ENCODE measurements at places on chromosomes 13 and 19.

- DNase-seq = no peak
Observed at GRCh38 chr13:102648046-102648445, 46.8 kb downstream of the METTL21C start.

DNA sequence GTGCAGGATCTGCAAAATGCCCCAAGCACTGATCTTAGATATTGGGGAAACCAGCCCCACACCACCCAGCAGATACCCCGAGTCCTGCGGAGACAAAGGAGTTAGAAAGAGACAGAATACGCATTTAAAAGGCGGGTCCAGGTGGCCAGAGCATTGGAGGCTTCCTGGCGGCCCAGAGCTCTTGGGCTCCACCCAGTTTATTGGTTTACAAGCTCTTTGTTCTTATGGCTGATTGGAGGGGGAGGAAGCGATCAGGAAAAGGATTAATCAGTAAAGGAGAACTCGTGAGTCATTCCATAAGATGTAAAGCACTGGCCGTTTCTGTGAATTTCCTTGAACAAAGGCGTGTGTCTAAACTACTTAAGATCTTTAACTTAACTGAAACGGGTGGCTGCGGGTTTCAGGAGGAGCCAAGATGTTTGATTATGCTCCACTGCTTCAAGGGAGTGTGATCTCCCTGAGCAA is 926 bp downstream of the ZNF587 start:
- DNase-seq = no peak

GRCh38 chr19:32971012-32971595 is 654 bp downstream of the CEP89 start:
- DNase-seq = no peak

- no peak for DNase-seq
Observed at GRCh38 chr13:97026531-97027161, 32.4 kb upstream of the OXGR1 start.

- peak; percentile 36 for DNase-seq
Observed at GRCh38 chr19:35045667-35046300, 4.3 kb downstream of the HPN start.

GRCh38 chr13:113437408-113438010 is 15.8 kb downstream of the ADPRHL1 start:
- no peak for DNase-seq

DNA sequence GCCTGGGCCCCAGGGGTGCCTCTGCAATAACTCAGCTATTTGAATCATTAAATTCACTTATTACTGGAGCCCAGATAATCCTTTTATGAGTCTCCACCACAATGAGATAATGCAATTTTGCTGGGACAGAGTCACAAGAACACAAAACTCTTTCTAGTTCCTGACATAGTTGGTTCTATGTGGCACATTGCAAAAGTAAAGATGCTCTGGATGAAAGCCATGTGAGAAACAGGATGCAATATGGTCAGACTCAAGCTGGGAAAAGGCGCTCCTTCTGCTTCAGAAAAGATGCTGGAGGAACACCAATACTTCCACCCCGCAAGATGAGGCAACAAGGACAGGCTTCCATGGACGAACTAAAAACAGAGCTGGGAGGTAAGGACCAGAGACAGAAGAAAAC is 5.7 kb downstream of the ANKRD27 start:
- no peak for DNase-seq

DNA sequence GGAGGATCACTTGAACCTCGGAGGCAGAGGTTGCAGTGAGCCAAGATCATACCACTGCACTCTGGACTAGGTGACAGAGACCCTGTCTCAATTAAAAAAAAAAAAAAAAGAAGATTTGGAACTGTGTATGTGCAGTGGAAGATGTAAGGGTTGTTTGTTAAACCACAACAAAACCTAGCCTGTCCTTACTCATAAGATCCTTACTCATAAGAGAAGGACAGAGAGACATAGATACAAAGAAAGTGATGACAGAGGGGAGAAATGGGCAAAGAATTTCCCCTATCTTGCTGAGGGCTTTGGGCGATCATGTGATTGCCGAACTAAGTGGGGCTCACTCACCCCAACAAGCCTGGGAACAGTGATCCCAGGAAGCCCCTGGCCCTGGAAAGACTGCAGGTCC is 7.9 kb downstream of the ITPKC start:
- DNase-seq = no peak

DNA sequence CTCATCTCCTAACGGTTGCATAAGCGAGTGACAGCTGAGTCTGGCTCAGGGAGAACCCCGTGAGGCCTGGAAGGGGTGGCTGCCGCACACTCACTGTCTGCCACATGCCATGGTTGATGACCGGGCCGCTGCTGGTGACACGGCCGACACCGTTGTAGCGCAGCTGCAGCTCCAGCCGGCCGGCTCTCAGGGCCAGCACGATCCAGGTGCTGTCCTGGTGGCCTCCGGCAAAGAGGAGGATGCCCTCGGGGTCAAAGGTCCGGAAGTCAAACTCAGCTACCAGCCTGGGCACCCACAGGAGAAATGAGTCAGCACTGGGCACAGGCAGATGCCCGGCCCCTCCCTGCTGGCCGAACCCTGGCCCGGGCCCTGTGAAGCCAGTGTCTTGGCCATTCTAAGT is 31.7 kb downstream of the GAS6 start:
- DNase-seq = no peak

DNA sequence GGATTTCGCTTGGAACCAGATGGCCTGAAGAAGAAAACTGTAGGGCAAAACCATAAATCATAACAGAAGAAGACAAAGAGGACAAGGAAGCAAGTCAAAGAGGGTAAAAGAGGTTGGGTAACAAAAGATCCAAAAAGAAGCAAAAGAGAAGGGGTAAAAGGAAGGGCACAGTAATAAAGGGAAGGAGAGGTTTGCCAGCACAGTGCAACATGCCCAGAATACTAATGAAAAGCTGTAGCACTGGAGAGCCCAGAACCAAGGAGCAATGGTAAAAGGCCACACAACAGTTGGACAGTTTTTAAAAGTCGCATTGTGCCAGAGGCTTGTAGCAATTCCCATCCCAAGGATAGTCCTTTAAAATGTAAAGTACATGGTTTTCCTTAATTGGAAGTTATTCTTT is 506.6 kb downstream of the PCDH9 start:
- DNase-seq = no peak

DNA sequence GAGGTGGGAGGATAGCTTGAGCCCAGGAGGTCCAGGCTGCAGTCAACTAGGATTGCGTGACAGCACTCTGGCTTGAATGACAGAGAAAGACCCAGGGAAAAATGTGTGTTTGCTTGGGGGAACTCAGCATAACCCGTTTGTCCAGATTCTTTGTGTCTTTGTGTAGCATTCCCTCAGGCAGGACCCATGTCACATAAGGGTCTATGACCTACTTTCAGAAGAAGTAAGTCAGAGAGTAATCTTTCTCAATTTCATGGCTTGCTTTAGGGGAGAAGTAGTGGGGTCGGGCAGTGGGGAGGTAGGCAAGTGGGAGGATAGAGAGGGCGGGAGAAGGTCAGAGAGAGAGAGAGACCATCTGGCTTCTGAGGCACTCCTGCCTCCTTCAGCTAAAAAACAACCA is 11.9 kb upstream of the PSPC1 start:
- no peak for DNase-seq

DNA sequence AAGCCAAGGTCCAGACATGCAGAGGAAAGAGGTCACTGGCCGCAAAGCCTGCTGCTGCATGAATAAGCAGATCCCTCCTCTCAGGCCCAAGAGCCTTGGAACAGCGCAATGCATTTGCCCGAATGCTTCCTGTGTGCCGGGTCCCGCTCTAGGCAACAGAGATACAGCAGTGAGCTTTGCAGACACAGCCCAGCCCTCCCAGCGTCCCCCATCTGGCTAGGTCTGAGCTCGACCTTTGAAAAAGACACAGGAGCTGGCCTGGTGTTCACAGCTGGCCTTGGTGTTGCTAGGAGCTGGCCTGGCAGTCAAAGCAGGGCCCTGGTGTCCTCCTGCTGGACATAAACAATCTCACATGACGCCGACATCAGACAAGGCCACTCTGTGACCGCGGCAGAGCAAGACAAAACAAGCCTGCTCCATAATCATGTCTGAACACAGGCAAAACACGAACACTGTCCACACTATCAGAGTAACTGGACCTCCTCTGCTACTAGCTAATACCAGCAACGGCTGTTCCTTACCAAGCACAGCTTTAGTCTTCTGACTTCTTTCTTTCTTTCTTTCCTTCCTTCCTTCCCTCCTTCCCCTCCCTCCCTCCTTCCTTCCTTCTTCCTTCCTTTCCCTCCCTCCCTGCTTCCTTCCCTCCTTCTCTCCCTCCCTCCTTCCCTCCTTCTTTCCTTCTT is 5.7 kb upstream of the PEX11G start:
- no peak for DNase-seq

- no peak for DNase-seq
Observed at GRCh38 chr13:33793726-33794125, 24.2 kb upstream of the RFC3 start.

- DNase-seq = no peak
Observed at GRCh38 chr13:40403509-40404241, 262.8 kb downstream of the FOXO1 start.

DNA sequence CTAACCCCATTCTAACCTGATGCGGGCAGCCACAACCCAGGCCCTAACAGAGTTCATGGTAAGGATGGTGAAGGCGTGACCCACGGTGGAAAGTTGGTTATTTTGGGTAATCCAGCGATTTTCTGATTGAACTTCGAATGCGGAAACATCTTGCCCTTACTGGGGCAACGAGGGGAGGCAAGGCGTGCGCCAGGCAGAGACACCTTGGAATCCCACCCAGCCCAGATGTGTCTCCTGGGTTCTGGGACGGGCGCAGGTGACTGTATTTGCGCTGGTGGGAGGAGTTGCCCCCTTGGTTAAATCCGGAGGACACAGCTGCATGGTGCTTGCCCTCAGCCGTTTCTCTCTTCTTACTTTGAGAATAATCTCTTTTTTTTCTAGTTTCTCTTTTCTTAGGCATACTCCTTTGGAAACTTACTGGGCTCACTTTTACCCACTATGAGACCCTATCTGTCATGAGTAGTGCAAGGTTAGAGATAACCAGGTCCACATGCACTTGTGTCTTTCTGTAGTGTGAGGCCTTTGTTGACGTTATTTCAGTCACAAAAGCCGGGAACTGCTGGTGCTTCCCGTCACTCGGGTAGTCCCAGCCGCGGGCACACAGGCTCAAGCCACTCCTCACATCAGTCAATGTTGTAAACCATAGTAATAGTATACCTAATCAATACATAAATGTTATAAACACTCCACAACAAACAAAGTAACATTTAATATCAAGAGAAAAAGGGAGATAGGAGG is 81.5 kb downstream of the ATP11A start:
- DNase-seq = no peak

DNA sequence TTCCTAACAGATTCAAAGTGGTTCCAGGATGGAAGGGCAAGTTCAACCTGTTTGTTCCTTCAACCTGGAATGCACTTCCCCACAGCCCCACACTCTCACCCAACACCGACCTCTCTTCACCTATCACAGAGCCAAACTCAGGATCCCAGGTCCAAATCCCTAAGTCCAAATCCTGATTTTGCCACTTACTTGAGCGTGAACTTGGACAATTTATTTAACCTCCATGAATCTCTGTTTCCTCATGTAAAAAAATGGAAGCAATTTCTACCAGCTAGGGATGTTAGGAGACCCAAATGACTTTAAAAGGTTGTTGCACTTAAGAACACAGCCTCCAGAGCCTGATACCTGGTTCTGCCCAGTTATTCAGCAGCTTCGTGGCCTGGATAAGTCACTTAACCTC is 5.4 kb upstream of the IGSF23 start:
- no peak for DNase-seq

GRCh38 chr19:32241306-32241705 is 104.1 kb upstream of the ZNF507 start:
- DNase-seq = no peak

- no peak for DNase-seq
Observed at GRCh38 chr13:96967248-96967745, 27.0 kb downstream of the OXGR1 start.

DNA sequence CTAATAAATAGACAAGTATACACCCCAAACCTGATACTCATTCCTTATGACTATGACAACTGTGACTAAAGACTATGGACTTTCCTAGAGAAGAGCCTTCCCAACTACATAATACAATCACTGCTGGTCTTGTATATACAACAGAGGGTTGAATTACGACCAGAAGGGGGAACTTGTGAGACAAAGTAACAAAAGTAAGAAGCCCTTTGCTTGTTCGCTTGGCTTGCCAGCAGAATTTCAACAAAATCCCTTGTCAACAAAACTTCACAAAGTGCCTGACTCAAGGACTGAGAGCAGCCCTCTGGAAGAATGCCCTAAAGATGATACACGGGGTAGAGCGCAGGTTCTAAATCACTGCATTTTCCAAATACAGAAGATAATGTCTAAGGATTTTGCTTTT is 99.4 kb downstream of the WASF3 start:
- no peak for DNase-seq

- no peak for DNase-seq
Observed at GRCh38 chr19:15488489-15489226, 9.4 kb upstream of the PGLYRP2 start.

- DNase-seq = no peak
Observed at GRCh38 chr13:114155926-114156883, 22.9 kb upstream of the CFAP97D2 start.

DNA sequence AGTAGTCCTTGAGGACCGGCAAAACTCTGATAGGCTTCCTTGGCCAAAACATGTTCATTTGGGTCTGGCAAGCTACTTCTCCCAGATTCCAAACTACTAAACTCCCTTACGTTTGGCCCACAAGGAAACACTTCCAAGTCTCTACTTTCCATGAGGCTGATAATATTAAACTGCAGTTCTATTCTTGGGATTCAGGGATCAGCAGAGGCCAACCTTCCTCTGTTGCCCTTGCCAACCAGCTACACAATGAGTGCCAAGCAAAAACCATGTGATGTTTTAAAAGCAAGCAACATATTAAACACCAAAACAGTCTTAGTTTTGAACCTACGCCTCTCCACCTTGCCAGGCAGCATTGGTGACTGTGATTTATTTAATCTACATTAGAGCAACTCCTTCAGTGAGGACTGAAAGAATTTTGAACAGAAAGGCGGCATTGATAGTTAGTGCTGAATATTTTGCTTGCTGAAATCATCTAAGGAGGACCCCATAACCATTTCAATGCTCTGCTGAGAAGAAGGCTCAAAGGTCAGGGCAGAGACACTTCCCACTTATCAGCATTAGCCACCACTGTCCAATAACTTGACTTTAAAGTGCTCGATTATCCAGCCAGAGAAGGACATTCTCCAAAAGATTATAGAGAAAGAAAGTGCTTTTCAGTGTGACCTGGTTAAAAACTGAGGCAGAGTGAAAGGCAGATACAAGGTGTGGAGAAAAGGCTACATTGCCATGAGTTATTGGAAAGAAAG is 287.1 kb downstream of the TBC1D4 start:
- DNase-seq = no peak

DNA sequence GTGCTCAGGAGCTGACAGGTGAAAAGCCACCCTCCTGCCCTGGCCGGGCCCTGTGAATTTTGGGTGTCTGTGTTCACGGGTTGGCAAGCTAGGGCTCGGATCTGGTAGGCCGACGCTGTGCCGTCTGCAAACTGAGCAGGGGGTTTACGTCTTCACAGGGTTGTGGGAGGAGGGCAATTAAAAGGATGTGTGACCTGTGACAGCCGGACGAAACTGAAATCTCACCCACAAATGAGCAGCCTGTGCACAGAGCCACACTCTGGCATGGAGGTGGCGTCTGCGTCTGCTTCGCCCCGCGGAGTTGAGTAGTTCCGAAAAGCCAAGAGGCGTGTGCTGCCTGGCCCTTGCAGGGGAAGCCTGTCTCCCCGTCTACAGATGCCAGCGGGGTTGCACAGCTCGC is 117.3 kb downstream of the KDM4B start:
- DNase-seq = no peak
